ENCODE measurements at places on chromosomes 2 and 18. TPM values are rescaled to one million over a fixed set of nuclear protein-coding genes. Genes with fewer than 3 reads are reported as not detected.

Gene TUBA4B
- total RNA-seq: not detected

DNA sequence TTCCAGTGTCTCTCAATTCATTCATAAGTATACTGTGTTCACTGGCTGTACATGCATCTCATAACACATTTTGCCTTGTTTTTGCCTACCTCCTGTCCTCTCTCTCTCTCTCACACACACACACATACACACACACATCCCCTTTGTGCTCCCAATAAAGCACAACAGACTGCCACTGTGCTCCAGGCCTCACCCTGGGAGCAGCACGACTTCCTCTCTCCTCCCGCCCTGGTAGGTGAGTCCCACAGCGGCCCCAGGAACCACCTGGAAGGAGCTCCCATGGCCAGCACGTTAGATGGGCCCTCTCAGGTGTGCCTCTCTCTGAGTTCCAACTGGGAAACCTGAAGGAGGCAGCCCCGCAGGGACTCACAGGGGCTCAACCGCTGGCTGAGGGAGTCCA is 65.4 kb downstream of the MARCHF4 start:
- H3K36me3 ChIP-seq: no peaks in the 10 kb centered on the region
- H3K4me1 ChIP-seq: no peaks in the 10 kb centered on the region
- H3K27me3 ChIP-seq: no peaks in the 10 kb centered on the region
- H3K4me3 ChIP-seq: no peak overlapping the region
- DNase-seq: no peak

Gene CAVIN2
- not detected for total RNA-seq

DNA sequence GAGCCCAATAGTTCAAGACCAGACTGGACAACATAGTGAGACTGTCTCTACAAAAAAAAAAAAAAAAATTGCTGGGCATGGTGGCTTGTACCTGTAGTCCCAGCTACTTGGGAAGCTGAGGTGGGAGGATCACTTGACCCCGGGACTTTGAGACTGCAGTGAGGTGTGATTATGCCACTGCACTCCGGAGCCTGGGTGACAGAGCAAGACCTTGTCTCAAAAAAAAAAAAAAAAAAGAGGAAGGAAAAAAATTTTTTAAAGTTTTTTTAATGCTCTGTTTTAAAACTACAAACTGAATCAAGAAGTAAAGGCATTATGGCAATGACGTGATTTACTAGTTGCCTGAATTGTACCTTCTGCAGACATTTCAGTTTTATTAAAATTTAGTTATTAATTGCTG is 54.5 kb upstream of the ZDBF2 start:
- H3K27ac ChIP-seq: no peak overlapping the region
- H3K36me3 ChIP-seq: no peaks in the 10 kb centered on the region
- no peak overlapping the region for H3K4me3 ChIP-seq
- no peak for DNase-seq

Gene MTX2
- total RNA-seq: 32.9 TPM

Gene GALNT3
- 22.6 TPM for total RNA-seq

DNA sequence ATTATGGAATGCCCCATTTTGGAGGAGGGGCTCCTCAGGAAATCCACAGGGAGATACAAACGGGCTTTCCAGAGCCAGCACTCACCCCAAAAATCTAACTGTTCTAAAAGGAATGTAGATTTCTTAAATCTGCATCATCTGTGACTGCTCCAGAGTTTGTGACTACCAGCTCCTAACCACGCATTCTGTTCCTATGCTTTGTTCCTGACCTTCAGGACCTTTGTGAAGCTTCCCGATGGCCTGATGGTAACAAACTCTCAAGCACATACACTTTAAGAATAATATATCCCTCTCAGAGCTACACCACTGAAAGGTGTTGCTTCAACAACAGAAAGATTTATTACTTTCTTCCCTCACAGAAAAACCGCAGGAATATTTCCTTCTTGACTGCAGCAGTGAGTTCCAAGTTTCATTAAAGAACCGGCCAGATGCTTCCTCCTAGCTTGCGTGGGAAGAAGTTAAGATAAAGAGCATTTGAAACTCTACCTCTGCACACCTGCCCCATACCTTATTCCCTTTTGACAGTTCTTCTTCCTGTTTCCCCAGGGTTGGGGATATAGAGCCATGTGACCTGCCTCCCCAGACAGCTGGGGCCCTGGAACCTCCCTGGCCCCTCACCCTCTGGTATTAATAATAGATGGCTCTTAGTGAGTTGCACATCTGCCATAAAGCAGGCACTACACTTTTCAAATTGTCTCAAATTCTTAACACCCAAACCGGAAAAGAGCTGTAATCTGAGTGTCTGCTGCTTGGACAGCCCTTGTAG is 40.2 kb upstream of the EML4 start:
- no peak overlapping the region for H3K4me3 ChIP-seq
- H3K4me1 ChIP-seq: no peaks in the 10 kb centered on the region

GRCh38 chr18:77119851-77120491 is 12.6 kb downstream of the MBP start:
- no peak for DNase-seq
- no peaks in the 10 kb centered on the region for H3K36me3 ChIP-seq
- peaks cover 6% of the 10 kb centered on the region for H3K4me1 ChIP-seq
- H3K27me3 ChIP-seq: no peaks in the 10 kb centered on the region

DNA sequence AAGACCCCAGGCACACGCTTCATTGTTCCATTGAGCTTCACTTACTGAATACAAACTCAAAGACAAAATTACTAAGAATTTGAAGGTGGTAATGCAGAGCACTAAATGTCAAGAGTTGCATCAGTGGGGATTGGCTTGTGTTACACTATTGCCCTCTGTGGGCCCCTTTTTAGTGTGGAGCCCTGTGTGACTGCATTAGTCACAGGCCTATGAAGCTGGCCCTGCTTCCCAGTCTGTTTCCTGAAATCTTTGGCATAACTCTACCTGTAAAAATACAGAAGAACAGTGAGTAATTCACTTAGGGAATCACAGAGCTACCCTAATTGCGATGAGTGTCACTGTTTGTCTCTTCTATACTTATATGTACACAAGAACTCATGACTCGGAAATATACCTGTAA is 40.0 kb upstream of the STPG4 start:
- peaks cover 16% of the 10 kb centered on the region for H3K4me1 ChIP-seq
- no peak overlapping the region for H3K4me3 ChIP-seq
- no peaks in the 10 kb centered on the region for H3K27me3 ChIP-seq
- DNase-seq: no peak
- no peaks in the 10 kb centered on the region for H3K36me3 ChIP-seq

Gene LOXHD1
- total RNA-seq: not detected

DNA sequence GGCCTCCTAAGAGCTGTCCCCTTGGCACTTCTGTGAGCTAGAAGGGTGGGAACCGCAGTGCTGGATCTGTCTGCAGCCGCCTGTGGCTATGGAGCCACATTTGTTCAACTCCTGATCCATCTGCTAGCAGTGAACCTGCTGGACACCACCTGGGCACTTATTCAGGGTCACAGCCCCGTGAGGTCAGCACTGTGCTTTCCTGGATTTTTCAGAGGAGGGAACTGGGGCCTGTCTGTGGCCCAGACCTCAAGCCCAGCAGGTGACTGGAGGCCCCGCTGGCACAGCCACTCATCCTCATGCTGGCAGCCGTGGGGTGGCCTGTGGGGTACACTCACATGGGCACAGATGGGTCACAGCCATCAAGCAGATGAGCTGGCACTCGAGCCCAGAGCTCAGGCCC is 155.3 kb downstream of the TFCP2L1 start:
- H3K27ac ChIP-seq: no peak overlapping the region
- peaks cover 3% of the 10 kb centered on the region for H3K4me1 ChIP-seq
- H3K27me3 ChIP-seq: no peaks in the 10 kb centered on the region
- no peak for DNase-seq

GRCh38 chr2:199336546-199336945 is 121.2 kb downstream of the SATB2 start:
- no peak overlapping the region for H3K4me3 ChIP-seq
- H3K36me3 ChIP-seq: no peaks in the 10 kb centered on the region
- no peaks in the 10 kb centered on the region for H3K4me1 ChIP-seq
- DNase-seq: no peak
- no peaks in the 10 kb centered on the region for H3K27me3 ChIP-seq

GRCh38 chr2:214545898-214546542 is 135.2 kb downstream of the VWC2L start:
- H3K4me1 ChIP-seq: no peaks in the 10 kb centered on the region
- H3K36me3 ChIP-seq: no peaks in the 10 kb centered on the region
- H3K4me3 ChIP-seq: no peak overlapping the region
- no peak for DNase-seq

GRCh38 chr18:62409821-62410220 is 84.7 kb downstream of the TNFRSF11A start:
- H3K27ac ChIP-seq: no peak overlapping the region
- H3K4me3 ChIP-seq: no peak overlapping the region
- no peaks in the 10 kb centered on the region for H3K4me1 ChIP-seq
- no peaks in the 10 kb centered on the region for H3K36me3 ChIP-seq
- DNase-seq: no peak

DNA sequence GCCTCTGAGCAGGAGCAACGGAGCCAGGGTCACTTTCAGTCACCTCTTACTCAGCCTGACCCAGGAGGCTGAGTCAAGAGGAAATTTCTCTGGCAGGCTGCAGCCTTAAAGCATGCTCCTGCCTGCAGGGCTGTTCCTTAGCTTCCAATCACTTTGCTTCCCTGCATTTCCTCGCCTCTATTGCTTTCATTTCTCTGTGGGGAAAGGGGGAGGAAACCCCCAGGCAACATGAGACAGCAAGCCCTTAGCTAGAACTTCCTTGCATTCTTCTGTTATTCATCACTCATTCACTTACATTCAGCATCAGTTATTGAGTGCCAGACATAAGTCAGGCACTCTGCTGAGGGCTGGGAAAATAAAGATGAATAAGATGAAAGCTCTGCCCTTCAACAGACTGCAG is 13.0 kb downstream of the XDH start:
- no peaks in the 10 kb centered on the region for H3K36me3 ChIP-seq
- H3K4me3 ChIP-seq: no peak overlapping the region
- no peak for DNase-seq
- H3K27me3 ChIP-seq: no peaks in the 10 kb centered on the region
- H3K27ac ChIP-seq: no peak overlapping the region

Gene ELOA2
- total RNA-seq: not detected

GRCh38 chr2:178241844-178242551 is 47.7 kb downstream of the OSBPL6 start:
- H3K4me1 ChIP-seq: no peaks in the 10 kb centered on the region
- H3K36me3 ChIP-seq: no peaks in the 10 kb centered on the region
- H3K4me3 ChIP-seq: no peak overlapping the region
- DNase-seq: no peak
- H3K27ac ChIP-seq: no peak overlapping the region

GRCh38 chr2:144086965-144087364 is 433.0 kb downstream of the ZEB2 start:
- H3K27ac ChIP-seq: no peak overlapping the region
- no peak overlapping the region for H3K4me3 ChIP-seq
- DNase-seq: no peak
- no peaks in the 10 kb centered on the region for H3K4me1 ChIP-seq

- no peak overlapping the region for H3K4me3 ChIP-seq
- no peak overlapping the region for H3K27ac ChIP-seq
- H3K4me1 ChIP-seq: peaks cover 7% of the 10 kb centered on the region
- no peaks in the 10 kb centered on the region for H3K36me3 ChIP-seq
- H3K27me3 ChIP-seq: no peaks in the 10 kb centered on the region
- no peak for DNase-seq
Observed at GRCh38 chr2:66697366-66697765, 262.4 kb downstream of the MEIS1 start.

DNA sequence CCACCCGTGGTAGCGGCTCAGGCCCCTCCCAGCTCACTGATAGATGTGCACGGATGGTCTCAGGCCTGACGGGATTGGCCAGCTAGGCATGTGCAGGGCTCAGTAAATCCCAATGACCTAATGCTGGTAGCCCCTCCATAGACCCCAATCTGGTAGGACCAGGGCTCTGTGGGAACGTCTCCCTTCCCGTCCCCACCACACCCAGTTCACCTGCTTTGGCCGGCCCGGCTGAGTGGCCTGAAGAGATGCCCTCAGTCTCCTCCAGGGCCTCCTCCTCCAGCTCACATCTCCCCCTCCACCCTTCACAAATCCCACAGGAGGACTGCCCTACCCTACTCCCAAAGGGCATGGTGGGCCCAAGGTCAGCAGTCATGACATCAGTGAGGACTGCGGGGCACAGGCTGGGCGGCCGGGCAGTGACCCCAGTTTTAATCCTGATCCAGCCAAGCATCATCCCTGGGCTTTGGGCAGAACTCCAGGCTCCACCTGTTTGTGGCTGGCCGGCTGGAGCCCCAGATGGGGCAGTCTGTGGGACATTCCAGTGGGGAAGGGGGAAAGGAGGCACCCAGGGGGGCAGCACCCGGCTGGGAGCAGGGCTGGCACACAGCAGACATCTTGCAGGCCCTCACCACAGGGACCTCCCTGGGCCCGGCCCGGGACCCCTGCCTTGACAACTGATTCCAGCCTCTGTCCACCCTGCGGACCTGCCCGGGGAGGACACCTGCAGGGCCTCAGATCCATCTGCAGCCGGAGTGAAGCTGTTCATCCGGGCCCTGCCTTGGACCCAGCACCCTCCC is 2.3 kb downstream of the KIF1A start:
- H3K4me3 ChIP-seq: peak overlapping the region; percentile 75
- peaks cover 19% of the 10 kb centered on the region for H3K4me1 ChIP-seq
- peak overlapping the region; percentile 84 for H3K27ac ChIP-seq

DNA sequence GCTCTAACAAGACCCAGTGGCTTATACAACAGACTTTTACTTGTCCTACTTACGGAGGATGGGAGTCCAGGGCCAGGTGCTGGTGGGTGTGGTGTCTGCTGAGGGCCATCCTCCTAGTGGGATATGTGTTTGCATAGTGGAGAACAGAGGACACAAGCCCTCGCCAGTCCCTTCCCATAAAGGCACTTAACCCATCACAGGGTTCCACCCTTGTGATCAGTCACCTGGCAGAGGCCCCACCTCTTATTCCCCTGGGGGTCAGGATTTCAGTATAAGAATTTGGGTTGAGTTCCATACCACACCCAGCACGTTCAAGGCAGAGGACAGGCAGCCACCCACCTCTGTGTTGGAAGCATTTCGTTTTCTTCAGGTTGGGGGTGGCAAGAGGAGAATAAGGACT is 259.0 kb downstream of the AGAP1 start:
- no peak overlapping the region for H3K4me3 ChIP-seq
- H3K36me3 ChIP-seq: peaks cover 5% of the 10 kb centered on the region
- H3K27me3 ChIP-seq: no peaks in the 10 kb centered on the region
- no peak overlapping the region for H3K27ac ChIP-seq

DNA sequence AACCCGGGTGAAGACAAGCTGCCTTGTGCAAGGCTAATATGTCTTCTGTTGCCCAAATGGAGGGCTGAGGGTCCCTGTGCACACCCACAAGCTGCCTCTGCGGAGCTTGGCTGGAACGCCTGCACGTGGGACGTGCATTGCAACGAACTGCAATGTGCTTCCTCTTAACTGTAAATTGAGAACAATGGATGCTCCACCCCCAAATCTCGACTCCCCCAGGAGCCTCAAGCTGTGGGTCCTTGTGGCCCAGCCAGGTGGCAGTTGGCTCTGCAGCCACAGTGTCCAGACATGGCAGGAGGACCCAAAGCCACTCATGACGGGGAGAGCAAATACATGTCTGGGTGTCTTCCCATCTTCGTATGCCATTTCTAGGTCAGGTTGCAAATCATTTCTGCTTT is 90.1 kb downstream of the TWIST2 start:
- no peak overlapping the region for H3K27ac ChIP-seq
- no peaks in the 10 kb centered on the region for H3K36me3 ChIP-seq
- DNase-seq: peak; percentile 23
- no peaks in the 10 kb centered on the region for H3K27me3 ChIP-seq
- no peak overlapping the region for H3K4me3 ChIP-seq

- DNase-seq: no peak
- H3K27me3 ChIP-seq: peaks cover 21% of the 10 kb centered on the region
- H3K36me3 ChIP-seq: no peaks in the 10 kb centered on the region
- no peak overlapping the region for H3K27ac ChIP-seq
- H3K4me1 ChIP-seq: no peaks in the 10 kb centered on the region
Observed at GRCh38 chr18:77129150-77129551, 3.4 kb downstream of the MBP start.
